ENCODE measurements at places on chromosomes 7 and 10.

- no peak for DNase-seq
Observed at GRCh38 chr10:113555751-113556150, 2.9 kb downstream of the HABP2 start.

DNA sequence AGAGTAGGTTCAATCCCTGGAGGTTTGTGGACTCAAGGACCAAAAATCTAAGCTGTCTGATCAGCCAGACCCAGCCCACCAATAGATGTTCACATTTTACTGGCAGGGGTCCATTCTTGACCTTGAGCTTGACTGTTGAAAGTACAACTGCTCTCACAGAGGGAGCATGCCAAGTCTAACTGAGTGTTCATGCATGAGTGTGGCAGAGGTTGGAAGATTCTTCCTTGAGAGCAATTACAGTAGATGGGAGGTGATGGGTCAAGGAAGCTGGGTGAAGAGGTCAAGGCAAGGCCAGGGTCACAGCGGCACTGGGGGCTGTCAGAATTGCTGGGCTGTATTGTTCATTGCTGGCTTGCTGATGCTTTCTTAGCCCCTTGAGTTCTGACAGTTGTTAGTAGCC is 202.8 kb upstream of the SVIL start:
- no peak for DNase-seq

DNA sequence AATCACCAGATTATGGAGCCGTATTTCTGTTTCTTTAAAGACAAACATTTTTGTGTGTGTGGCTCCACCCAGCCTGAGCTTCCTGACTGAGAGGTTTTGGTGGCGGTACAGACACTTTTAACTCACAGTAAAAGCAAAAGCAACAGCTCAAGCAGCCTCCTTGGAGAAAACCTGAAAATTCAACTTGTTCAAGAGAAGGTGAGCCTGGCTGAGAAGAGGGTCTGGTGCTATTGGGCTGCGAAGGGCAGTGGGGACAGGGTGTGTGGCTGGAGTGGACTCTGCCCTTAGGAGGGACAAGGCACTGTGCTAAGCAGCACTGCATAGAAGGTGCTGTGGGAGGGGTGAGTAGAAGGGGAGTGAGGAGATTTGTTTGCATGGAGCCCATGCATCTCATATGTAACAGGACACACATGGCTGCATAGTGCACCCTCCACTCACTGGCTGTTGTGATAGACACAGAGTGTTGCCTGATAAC is at the start of gene GIMAP7:
GIMAP7 (plus strand) TSS at position 125 of the 475 bp plus-strand sequence. CDS start 5,103 bp downstream, outside the sequence.
- no peak for DNase-seq

GRCh38 chr10:119337223-119337622 is 129.9 kb downstream of the GRK5 start:
- DNase-seq = no peak

- DNase-seq = no peak
Observed at GRCh38 chr7:134470864-134471263, 12.0 kb upstream of the AKR1B1 start.

DNA sequence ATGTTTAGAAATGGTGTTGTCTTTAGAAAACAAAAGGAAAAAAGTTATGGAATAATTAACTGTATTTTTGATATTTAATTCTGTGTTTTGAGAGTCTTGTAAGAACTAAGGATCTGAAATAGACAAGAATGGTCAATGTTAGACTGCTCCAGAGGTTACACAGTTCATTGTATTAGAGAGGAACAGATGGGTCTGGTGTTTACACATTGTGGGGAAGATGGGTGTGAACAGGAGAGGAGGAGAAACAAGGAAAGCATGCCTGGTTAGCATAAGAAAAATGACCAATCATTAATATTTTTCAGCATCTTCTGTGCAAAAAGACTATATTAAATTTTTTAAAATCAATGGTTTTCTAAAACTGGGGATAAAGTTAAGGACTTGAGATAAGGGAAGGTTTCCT is 11.9 kb downstream of the MEOX2 start:
- no peak for DNase-seq

DNA sequence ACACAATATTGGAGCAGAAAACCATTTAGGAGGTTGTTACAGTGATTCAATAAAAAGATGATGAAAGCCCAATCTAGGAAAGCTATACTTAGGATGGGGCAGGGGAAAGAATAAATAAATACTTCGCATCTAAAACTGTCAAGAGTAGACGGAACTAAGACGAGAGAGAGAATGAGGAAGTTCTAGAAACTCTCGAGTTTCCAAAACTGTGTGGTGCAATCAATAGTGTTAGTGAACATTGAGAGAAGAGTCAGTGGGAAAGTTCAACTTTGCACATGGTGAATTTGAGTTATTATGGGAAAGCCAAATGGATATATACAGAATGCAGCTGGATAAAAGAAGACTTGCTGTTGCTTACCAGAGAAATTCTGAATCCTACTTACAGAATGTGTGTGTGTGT is 133.8 kb upstream of the MEOX2 start:
- DNase-seq = no peak

DNA sequence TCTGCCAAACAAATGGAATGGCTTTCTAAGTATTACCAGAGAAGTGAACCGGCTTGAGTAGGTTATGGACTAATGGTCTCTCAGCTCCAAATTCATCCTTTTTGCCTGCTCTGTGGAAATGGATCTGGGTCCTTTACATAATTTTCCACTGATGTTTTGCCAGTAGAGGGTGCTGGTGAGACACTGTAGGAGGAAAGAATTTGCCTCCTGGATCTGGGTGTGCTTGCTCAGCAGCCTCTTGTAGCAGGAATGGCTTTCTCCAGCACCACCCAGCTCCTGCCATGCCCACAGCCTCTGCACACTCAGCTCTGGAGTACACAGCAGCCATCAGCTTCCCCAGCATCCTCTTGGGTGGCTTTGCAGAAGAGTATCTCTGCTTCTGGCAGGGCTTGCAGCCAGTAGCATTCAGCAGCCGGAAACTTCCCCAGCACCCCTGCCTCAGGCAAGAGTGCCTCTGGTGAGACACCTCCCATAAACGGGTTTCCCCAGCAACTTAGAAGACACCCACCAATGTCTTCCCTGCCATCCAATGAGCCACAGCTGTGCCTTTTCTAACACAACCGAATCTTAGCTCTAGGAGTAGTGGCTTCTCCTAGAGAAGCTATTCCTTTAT is 235.0 kb upstream of the PLPP4 start:
- peak; percentile 70 for DNase-seq

DNA sequence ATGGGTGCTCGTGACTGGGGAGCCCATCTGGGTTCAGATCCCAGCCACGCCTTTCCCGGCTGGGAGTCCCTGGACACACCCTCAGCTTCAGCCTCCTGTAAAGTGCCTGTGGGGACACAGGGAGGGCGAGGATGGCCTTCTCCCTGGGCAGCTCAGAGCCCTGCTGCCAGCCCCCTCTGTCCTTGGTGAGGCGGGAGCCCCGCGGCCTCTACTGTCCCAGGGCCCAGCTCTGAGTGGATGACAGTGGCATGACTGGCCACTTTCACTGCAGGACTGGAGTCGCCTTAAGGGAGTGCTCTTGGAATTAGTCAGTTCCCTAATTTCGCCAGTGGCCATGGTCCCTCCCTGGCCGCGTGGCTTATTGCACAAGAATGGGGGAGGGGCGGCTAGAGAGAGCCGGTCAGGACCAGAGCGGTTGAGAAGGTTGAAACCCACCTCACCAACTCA is 4.6 kb downstream of the BRI3 start:
- DNase-seq = peak; percentile 60

DNA sequence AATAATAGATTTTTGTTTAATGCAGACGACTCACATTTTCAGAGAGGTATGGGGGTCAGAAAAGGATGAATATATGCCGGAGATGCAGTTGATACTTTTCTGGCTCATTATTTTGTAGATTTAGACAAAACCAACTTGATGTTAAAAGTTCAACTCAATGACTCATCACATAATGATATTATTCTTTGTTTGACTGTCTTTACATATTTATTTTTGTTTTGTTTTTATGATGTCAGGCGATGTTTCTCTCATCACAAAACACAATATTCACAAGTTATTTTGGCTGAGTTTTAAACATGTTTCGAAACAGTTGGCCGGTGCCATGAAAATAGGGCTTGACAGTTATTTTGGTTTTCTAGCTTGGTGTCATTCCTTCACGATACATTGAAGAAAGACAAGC is 1.3 kb downstream of the GJD4 start:
- no peak for DNase-seq

GRCh38 chr10:14670551-14671240 is 104.0 kb downstream of the FAM107B start:
- DNase-seq = no peak

DNA sequence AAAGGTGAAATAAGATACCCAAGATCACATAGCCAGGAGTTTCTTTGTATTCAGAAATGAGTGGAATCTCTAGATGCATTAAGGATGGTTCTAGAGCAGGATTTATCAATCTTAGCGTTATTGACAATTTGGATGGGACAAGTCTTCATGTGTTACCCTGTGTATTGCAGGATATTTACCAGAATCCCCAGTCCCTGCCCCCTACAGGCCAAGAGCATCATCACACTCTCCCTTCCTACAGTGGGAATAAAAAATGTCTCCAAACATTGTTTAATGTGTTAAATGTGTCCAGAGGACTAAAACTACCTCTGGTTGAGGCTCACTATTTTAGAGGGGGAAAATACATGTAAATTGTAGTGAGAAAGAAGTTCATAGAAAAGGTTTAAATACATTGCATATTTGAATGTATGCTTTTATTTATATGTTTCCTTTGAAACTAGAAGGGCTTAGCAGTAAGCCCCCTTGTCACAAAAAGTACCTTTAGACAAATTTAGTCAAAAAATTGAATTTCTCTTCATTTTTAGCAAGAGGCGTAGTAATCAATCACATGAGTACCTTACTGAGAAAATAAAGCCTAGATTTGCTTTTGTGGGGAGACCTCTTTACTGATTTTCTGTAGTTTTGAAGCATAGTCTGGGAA is 141.2 kb downstream of the MLLT10 start:
- no peak for DNase-seq

All from amniotic stem cell (primary cell).